Stimulated activated CD8-positive, alpha-beta memory T cell treated with anti-CD3 and anti-CD28 coated beads, Interleukin-7, amount 100 ng/mL, for 48 hours (primary cell): ENCODE measurements at places on chromosomes 7 and 10.
A peak's percentile ranks its signal among the peaks of the same experiment; 100 is the strongest.

- DNase-seq: no peak
These were observed 91.2 kb downstream of the ZNF22 start for GRCh38 chr10:45091968-45092367.

GRCh38 chr7:105014693-105015389, 836 bp downstream of the KMT2E start:
- peak; percentile 51 for DNase-seq

DNA sequence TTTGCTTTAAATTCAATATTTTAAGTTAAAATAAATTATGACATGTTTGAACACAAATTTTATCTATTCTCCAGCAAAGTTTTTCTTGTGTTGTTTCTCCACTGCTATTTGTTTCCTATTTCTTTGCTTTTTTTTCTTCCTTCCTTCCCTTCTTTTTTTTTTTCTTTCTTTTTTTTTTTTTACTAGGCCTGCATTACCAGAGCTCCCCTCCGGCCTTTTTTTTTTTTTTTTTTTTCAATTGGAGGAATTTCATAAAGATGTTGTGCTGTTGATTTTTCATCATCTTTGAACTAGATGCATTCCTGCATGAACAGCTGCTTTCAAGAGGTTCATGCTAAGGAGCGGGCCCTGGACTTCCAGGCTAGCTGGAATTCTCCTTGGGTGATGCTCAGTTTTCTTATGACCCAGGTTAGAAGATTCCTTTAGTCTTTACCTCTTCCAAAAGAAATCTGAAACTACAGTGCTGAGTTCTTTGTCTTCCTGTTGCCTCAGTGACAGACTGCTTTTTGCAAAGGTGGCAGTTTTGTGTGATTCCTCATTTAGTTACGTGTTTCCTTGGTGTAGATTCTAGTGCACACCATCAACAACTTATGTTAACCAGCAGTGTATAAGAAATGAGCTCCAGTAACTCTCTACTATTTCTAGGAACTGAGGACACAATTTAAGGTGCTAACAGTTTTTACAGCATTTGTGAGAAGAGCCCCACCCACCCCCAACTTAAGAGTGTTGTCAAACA, 4.8 kb upstream of the CAMK1D start:
- no peak for DNase-seq

DNA sequence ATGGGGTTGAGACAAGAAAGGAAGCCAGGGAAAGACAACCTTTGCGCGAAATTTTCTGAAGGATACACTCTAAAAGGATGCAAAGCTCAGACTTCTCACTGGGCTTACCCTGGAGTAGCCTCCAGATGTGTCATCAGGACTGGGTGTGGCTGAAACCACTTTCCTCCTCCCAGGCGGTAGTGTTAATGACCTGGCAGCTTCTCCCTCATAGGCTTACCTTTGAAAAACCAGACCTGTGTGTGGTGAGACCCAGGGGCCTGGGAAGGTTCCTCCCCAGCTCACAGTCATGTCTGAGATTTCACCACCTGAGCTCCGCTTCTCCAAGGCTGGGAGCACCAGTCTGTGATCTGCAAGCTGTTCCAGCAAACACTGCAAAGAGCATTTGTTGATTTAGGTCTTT, 93.7 kb downstream of the EPC1 start:
- no peak for DNase-seq

- DNase-seq: no peak
These were observed 439.6 kb downstream of the TNS3 start for GRCh38 chr7:47142169-47142866.
